ENCODE measurements at places on chromosomes 6 and 20.

DNA sequence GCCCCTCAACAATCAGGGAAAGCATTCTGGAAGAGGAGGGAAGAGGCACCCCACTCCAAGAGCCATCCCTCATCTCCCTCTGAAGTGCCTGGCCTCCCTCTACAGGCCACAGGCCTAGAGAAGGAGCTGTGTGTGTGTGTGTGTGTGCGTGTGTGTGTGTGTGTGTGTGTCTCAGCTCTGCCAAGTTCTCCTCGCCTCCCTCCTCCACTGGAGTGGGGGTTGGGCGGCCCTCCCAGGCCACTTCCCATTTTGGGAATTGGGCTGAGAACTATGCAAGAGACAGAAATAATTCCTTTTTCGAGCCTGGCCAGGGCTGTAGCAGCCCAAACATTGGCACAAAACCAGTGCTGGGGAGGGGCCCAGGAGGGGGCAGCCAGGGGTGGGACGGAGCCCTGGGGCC, 35.7 kb downstream of the KCNB1 start:
- no peak for DNase-seq

DNA sequence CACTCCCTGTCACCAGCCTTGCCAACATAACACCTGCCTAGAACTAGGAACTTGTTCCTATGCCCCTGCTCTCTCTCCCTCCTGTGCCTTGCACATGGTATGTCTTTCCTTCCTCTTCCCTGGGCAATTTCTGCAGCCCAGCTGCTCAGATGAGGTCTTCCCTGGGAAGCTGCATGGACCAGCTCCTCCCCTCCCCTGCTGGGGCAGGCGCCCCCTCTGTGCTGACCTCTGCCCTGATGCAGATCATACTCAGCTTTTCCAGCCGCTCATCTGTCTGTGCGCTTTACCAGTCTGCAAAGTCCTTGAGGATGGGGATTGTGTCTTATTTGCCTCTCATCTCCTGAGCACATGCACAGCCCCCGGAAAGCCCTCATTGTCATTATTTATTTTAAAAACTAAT, 161.8 kb downstream of the SCML4 start:
- DNase-seq, result no peak

DNA sequence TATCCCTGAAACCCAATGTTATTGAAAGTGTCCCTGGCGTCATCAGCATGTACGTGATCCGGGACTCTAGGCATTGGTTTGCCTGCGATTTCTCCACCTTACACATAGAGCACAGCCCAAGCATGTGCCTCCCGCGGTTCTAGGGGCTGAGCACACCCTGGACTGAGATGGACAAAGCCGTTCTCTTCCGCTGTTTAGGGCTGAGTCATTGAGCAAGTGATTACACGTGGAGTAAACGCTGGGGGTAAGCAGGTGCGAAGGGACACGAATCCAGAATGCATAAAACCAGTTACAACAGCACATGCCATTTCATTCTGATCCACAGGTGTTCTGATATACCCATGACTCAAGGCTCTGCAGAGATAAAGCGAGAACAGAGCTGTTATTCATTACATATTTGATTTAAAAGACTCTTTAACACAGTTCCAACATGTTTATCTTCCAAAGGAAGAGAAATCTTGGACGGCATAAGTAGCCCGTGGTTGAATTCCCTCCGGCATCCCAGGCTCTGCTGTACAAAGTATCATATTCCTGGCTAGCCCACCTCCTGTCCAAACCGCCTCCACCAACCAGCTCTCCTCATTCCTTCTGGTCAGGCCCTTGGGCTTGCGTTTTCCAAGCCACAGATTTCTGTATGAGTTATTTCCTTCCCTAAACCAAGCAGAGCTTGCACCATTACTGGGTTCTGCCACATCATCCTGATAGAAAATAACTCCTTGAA, 36.1 kb upstream of the THBS2 start:
- DNase-seq, result no peak

DNA sequence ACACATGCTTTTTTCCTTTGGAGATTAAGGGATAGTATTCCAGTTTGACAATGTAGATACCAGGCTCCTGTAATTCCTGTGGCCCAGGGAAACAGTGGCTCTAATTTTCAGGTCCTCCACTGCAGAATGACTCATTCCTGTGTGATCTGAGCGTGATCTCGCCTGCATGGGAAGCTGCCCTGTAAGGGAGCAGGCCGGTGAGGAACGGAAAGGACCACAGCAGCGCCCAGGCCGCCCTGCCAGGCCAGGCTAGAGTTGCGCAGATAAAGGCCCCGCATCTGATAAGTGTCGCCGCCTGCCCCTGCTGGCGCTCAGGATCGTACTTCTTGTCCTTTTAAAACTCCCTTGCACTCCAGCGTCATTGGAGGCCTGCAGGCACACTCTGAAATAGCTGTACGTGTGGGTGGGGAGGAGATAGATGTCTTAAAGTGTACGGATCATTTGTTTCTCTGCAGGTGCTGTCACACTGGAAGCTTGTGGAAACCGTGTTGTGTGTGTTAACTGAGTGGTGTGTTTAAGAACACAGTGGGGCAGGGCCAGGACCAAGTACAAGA, 60.7 kb downstream of the SYNJ2 start:
- DNase-seq, result peak; percentile 56

GRCh38 chr20:60180986-60181385, 222.8 kb downstream of the CDH26 start:
- no peak for DNase-seq

GRCh38 chr6:145077382-145077781, 657.9 kb downstream of the EPM2A start:
- no peak for DNase-seq

GRCh38 chr6:18118330-18118729, 4.1 kb downstream of the NHLRC1 start:
- DNase-seq, result no peak

DNA sequence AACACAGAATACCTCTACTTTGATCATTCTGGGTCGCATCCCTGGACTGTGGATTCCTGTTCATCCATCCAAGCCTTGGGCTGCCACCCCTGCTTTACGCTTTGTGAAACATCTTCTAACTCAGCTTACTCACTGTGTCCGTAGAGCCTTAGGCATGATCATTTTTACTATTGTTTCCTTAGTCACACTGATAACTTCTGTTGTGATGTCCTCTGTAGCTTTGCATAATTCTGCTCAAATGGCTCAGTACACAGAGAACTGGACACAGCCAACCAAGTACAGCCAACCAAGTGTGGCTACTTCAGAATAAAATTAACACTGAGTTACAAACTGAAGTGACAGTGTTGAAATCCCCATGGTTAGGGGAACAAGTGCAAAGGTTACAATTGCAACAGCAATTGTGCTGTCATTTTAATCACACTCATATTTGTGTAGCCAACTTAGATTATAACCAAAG, 8.6 kb upstream of the FKBP1A start:
- no peak for DNase-seq

DNA sequence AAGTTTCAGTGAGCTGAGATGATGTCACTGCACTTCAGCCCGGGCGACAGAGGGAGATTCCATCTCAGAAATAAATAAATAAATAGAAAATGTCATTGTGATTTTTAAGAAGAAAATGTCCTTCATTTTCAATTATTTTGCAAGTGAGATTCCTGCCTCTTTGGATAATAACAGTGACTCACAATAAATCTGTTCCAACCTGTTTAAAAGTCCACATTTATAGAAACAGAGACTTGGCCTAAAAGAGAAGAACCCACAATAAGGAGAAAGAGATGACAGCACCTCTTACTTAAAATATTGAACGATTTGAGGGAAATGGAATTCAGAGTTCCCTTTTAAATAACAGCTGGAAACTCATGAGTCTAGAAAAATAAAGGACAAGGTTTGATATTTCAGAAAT, 373.4 kb upstream of the NOX3 start:
- DNase-seq, result no peak

DNA sequence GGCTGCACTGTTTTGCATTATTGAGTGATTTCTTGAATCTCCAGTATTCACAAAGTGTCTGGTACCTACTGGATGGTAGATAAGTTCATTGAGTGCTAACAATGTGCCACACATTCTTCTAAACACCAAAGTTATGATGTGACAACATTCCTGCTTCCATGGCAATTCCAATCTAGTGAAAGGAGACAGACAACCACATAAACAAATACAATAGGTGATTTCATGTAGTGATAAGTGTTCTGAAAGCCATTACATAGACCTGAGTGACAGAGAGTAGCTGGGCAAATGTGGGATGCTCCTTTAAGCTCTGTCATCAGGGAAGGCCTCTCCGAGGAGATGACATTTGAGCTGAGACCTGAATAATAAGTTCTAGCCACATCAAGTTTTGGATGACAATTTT, 295.5 kb downstream of the SLC35F1 start:
- no peak for DNase-seq

DNA sequence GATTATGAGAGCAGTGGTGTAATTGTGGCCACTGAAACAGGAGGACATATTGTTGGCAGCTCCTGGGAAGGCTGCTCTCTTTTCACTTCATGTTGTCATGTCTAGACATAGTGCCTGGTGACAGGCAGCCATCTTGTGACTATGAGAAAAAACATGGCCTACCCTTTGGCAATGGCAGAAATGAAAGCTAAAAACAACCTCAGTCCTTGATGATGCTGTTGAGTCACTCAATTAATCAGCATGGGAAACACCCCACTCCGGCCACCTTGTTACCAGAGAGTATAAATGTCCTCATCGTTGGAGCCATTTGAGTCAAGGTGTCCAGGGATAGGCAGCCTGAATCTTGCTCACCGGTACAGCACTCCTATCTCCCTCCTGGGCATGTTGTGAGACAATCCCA, 31.2 kb upstream of the HMGA1 start:
- no peak for DNase-seq

DNA sequence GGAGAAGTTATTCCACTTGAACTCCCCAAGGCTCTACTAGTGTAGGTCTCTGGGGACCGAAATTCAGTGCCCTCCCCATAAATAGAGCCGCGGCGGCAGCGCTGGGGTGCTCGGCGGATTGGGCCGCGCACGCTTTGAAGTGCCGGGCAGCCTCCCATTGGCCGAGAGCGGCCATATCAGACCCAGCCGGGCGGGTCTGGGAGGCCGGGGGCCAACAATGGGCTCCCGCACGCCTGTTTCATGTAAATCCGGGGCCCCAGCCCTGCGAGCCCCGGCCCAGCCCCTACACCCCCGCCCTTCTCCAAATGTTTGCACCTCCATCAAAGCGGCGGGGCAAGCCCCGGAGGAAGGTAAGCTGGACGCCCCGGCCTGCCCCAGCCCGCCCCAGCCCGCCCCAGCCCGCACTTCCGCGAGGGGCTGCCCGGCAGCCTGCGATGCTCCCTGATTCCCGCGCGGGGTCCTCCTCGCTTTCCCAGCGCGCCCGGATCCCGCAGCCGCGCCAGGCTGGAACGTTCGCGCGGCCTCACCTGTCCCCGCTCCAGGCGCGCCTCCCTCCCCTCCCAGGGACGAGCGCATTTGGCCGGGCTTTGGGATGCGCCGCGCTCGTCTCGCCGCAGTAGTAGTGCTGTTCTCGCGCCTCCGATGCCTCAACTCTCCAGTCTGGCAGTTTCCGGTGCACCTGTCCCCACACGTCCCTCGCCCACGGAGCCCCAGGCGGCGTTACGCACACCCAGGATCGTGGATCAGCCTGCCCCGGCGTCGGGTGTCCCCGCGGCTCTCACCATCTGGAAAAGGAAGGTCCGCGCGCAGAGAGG, at the start of gene TBXT:
TBXT (minus strand) TSS at position 51 of the 815 bp plus-strand sequence. CDS start 260 bp downstream, outside the sequence.
- DNase-seq, result no peak

DNA sequence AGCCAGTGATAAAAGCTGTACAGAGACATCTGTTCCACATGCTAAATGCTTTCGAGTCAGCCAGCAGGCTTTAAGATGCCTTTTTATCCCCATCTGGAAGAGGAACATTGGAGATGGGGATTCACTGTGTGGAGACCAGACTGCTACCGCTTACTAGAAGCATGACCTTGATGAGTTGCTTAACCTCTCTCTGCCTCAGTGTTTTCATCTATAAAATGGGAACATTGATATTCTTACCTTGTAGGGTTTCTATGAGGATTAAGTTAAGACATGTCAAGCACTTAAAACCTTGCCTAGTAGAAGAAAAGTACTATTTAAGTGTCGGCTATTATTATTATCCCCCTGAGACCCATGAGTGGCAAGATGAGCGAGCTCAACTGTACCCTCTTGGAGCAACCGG, 165.3 kb upstream of the SNX9 start:
- no peak for DNase-seq

GRCh38 chr6:43193929-43194328, 11.9 kb downstream of the CUL9 start:
- DNase-seq, result no peak

- no peak for DNase-seq
Observed at GRCh38 chr6:152343735-152344360, 293.3 kb downstream of the SYNE1 start.

DNA sequence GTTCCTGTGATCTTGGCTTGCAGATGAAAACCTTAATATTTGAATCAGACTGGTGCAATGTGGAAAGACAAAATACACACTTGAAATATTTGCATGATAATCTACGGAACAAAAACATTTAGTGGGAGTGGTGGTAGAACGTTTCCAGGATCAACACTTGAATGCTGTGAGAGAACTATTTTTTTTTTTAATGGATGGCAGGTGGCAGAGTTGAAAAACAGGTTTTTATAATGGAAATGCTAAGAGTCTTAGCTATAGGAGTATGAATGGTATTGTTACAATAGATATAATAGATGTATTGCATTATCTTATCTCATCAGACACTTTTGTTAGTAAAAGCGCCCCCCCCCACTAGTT, 49.2 kb downstream of the CDKAL1 start:
- DNase-seq, result no peak

GRCh38 chr20:26276554-26277210, 580.0 kb upstream of the ZNF337 start:
- DNase-seq, result no peak

- no peak for DNase-seq
Observed at GRCh38 chr6:13217206-13217905, 111.0 kb downstream of the TBC1D7 start.

DNA sequence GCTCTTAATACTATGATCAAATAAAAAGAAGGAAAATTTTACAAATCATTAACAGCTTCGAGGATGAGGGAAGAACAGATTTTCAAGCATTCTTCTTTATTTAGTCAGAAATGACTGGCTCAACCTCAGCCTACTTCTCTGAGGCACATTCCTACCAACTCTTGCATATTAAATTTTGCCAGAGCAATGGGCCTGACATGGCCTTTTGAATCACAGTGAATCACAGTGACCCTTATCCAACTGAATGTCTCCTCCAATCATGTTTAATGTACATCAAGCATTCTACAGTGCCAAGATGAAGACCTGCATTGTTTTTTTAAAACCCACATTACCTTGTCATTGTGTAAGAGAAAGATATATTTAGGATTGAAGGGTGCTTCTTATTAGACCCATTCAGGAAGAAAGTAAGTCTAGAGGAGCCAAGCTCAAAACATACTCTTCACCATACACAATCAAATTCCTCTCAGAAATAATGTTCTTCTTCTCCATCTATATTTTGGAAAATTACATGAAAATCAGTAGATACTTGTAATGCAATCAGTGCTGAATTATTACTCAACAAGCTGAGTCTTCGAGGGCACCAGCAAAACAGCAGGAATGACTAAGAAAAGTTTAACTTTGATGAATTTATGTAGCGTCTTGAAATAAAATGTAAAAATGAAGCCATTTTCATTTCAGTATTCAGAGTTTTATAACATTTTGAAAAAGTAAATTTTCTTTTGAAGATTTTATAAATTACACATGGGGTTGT, 44.1 kb upstream of the MOXD1 start:
- DNase-seq, result no peak
